Dermis microvascular lymphatic vessel endothelial cell (primary cell): ENCODE measurements at places on chromosomes 2 and 18.

DNA sequence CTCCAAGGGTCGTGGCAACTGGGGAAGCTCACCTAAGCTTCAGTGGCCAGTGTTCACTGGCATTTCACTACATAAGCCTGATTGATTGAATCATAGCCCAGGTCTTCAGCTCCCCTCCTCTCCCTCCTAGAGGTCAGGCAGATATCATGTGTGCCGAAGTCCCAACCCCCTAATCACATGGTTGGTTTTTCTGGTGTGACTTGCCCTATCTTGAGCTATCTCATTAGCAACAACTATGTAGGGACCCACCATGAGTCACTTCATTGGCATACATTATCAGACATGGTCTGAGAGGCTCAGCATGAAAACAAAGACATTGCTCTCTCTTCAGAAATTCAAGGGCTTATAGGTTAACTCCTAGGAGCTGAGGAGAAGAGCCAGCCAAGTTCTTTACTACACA is 76.8 kb downstream of the LYPD1 start:
- no peak for DNase-seq

DNA sequence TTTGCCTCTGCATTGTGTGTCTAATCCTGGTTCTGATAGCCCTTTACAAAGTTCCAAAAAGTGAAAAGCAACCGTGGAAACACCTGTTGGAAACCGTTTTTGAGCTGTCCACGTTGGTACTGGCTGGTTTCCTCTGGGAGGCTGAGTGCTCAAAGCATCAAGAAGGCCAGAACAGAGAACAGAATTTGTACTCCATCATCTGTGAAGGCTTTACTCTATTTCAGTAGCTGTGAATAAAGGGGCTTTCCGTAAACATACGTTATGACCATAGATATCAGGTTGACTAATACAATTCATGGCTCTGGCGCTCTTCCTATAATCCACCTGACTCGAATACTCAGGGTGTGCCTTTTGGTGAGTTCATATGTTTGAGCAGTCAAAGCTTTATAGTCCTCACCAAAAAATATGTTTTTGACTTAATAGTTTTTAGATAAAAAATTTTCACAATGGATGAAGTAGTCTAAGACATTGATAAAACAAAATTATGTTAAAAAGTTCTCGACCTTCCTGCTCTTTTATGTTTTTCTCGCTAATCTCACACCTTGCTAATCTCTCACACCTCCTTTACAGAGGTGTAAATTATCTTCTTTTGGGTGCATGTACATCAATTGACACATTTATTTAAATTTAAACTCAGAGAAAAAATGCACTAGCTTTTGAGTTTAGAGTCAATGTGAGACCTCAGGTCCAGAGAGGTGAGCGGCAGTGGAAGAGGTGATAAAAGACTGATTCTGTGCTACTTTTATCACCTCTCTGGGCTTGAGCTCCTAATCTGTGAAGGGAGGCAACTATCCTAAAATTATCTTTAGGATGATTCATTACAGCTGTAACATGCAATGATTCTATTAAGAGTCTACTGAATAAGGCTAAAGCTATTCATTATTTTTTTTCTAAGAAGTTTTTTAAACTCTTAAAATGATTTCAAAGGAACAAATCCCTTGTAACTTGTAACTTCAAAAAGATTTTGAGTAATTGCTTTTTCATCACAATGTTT is 65.3 kb downstream of the CXCR4 start:
- DNase-seq: no peak

DNA sequence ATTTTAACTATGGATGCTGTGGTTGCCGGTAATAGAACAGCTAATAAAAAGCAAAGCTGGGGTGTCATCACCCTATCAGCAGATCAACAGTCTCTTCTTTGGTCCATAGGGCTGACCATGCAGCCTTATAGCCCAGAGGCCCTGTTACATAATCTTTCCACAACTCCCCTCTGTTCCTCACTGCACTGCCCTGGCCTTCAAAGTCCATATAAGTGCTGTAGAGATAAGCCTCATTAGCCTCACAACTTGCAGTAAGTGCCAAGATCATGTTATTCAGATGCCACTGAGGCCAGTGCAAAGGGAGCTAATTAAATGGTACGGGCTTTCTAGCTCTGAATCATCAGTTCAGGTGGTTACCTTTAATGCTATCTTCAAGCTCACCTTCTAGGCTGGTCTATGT is 89.7 kb upstream of the CXCR4 start:
- DNase-seq: no peak

- no peak for DNase-seq
Measured at GRCh38 chr2:177192788-177193187, 19.8 kb upstream of the HNRNPA3 start.

GRCh38 chr2:40004336-40004735 is 225.3 kb upstream of the THUMPD2 start:
- no peak for DNase-seq

DNA sequence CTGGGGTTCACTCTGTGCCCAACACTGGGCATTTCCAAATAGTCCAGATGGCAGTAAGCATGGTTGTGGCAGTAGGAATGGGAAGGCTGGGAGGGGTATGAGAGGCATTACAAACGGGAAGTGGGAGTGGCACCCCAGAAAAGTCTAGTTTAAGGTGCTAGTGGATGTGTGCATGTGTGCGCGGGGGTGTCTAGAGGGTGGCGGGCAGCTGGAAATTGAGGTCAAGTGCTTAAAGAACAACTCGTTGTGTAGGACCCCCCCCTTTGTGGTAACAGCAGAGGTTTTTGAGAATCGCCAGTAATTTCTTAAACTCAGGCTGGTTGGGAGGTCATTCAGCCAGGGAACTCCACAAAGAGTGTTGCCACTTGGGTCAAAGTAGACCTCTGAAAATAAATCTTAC is 69.9 kb downstream of the RHBDD1 start:
- DNase-seq: no peak

DNA sequence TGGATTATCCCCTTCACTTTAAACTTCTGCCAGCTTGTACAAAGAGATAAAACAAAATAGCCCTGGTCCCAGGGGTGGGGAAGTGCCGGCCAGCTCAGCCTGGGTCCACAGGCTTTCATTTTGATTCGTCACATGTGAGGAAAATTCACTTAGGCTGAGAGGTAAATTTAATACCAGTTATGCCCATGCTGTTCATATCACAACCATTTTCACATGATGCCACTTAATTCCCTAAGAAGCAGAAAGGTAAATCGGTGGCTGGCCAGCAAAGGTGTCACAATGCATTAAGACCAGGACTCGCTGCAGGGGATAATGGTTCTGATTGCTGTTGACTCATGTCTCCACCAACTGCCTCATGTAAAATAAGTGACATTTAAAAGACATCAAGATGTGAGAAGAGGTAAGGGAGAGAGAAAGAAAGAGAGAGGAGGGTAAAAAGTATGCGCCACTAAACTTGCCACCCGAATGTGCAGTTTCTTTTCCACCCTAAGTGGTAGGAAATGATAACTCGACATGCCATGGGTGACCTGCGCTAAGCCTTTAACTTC is 261.0 kb upstream of the SIX3 start:
- no peak for DNase-seq
